ENCODE measurements at places on chromosomes 11 and 22.

GRCh38 chr11:75275581-75275980 is 35.0 kb downstream of the TPBGL start:
- peak; percentile 53 for DNase-seq

DNA sequence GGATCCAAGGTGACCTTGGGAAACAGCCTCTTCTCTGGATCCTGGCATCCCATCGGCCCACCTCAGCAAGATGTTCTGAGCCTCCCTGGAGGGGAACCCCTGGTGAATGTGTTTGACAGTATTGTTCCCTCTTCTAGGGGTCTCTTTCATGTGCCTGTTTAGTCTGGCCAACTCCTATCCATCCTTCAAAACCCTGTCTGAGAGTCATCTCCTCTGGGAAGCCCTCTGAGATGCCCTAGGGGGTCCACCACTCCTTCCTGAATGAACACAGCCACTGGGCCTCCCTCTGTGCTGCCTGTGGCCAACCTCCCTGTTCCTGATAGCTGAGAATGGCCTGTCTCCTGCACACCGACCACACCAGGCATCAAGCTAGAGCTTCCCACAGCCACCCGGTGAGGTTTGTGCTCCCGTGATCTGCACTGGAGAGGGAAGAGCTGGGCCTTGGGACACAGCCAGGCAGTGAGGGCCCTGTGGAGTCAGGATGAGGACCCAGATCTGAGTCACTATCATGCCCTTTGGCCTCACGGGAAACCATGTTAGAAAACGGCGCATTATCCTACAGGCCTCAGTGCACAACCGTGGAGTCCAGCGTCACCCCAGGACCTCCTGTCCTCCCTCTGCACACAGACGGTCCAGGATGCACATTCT is 8.8 kb downstream of the WNT7B start:
- no peak for DNase-seq

DNA sequence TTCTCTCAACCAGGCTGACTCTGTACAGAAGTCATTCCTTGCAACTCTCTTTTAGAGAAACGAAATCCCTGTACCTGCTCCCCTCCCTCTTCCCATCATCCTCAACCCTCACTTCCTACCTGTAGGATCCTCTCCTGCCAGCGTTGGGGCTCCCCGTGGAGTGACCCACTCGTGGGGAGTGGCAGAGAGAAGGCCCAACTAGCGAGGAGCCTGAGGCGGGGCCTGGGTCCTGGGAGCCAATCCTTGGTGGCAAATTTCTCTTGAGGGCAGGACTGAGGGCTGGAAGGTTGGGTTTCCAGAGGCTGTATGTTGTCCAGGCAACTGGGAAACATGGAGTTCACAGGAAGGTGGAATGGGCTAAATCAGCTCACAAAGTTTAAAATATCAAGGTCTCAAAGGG is 10.4 kb downstream of the NHERF4 start:
- no peak for DNase-seq

- no peak for DNase-seq
Observed at GRCh38 chr22:46043339-46043738, 66.4 kb upstream of the WNT7B start.

GRCh38 chr22:41524251-41524661 is 20.0 kb downstream of the POLR3H start:
- no peak for DNase-seq

- DNase-seq = no peak
Observed at GRCh38 chr11:15500643-15501042, 385.9 kb downstream of the INSC start.

DNA sequence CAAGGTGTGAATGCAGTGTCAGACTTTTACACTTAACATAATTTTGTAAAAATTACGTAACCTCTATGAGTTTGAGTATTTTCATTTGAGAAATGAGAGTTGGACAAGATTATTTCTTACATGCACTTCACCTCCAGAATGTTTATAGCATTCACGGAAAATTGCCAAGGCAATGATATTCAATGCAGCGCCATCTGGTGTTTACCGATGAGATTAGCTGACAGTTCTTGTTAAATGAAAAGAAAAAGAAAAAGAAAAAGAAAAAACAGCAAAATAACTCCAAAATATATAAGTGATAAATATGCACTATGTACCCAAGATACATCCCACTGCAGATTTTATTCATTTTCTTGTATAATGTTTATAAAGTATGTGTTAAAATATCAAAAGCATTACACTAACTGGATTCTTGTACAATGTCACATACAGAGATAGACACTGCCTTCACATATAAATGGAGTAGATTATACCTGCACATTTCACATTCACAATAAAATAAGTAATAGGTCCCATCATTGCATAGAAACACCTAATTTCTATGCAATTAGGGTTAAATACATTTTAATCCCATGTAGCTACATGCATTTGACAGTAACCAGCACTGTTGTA is 976.3 kb upstream of the FAT3 start:
- no peak for DNase-seq

- DNase-seq = peak; percentile 51
Observed at GRCh38 chr22:25048659-25049647, 96.4 kb downstream of the KIAA1671 start.

- DNase-seq = no peak
Observed at GRCh38 chr11:11565636-11566035, 56.2 kb downstream of the GALNT18 start.

GRCh38 chr22:45775062-45775461 is 103.4 kb downstream of the ATXN10 start:
- no peak for DNase-seq

DNA sequence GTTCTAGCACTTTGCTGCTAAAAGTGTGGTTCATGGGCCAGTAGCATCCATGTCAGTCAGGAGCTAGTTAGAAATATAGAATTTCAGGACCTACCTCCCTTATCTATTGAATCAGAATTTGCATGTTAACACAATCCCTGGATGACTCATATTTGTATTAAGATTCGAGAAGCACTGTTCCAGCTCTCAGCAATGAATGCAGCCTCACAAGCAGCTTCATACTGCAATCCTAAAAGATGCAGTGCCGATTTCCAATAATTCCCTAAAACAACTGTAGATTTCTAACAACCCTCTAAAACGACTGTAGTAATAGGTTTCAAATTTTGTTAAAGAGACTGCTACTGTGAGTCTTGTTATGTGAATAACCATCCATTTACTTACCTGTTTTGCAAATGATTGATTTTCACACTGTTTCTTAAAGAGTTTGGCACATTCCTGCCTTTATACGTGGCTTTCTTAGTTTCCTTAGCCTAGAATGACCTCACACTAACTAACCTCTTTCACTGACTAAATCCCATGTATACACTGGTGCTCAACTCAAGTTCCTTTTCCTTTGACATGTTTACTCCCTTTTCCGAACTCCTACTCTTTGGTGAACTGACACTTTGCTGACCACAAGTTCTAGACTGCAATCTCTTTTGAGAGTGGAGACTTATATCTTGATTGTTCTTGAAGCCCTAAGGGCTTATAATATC is 511.8 kb downstream of the METTL15 start:
- no peak for DNase-seq

GRCh38 chr11:32432565-32432964 is 2.8 kb downstream of the WT1 start:
- DNase-seq = no peak

- no peak for DNase-seq
Observed at GRCh38 chr11:68518191-68518590, 57.6 kb downstream of the PPP6R3 start.

DNA sequence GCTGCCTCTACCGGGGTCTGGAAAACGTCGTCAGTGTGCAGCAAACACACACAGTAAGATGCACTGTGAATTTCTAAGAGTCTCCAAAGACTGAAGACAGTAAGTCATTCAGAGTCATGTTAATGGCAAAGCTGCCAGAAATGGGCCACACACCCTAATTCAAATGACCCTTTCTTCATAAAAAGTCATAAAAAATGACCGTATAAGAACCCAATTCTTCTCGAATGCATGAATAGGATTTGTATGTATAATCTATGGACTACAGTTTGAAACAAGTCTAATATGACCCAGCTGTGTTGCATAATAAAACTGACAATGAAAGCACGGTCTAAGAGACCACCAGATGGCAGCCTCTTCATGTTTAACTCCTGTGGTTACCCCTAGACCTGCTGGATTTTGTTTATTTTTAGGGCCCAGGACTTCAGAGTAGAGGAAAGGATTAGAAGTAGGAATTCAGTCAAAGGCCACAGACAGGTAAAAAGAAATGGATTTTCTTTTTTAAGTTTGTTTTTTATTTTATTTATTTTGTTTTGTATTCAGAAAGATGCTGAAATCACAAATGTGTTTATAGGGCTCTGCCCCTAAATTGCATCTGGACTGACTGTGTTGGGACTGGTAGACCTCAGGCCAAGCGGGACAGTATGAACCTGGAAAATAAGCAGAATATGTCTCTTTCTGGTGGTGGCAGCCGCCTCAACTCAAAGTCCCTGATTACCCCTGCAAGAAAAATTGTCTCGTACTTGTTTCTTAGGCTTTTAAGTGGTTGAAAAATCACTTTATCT is 32.1 kb upstream of the SLC5A12 start:
- DNase-seq = no peak

DNA sequence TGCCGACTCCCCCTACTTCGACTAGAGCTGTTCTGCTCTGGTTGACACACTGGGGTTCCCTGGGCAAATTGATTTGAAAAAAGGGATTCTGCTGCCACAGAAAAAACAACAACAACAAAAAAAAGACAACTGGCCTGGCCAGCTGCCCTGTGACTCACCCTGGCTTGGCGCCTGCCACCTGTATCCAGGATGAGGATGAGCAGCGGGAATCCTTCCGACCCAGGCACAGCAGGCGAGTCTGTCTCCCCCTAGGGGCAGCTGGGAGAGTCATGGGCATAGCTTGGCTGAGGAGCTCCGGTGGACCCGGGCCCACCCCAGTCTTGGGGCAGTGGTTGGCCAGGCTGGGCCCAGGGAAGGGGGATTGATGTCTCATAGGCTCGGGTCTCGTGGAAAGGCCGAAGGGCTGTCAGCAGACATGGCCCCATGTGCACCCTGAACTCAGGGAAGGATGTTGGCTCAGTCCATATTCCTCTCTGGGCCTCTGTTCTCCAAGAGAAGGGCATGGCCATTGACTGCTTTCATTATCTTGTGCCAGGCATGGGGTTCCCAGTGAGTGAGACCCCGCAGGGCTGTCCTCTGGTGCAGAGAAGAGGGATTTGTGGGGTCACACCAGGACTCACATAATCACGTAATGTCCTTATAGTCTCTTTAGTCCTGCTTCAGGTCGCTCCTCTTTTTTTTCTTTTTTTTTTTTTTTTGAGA is 10.4 kb upstream of the SUN2 start:
- DNase-seq = no peak

DNA sequence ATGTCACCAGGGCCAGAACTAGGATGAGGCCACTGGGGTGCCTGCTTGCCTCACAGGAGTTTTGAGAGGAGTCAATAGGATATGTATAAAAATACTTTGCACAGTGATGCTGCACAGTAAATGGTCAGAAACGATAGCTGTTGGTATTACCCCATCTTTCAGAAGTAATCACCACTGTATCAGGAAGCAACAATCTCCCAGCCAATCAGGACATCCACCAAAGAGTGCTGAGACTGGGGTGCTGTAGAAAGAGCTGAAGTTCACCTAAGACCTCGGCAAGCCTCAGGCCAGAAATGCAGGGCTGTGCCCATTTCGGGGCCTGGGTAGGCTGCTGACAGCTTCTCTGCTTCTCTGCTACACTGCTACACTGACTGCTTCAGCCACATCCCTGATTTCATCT is 17.4 kb downstream of the LMO2 start:
- no peak for DNase-seq

- no peak for DNase-seq
Observed at GRCh38 chr11:119024430-119025098, 6.0 kb downstream of the TRAPPC4 start.

DNA sequence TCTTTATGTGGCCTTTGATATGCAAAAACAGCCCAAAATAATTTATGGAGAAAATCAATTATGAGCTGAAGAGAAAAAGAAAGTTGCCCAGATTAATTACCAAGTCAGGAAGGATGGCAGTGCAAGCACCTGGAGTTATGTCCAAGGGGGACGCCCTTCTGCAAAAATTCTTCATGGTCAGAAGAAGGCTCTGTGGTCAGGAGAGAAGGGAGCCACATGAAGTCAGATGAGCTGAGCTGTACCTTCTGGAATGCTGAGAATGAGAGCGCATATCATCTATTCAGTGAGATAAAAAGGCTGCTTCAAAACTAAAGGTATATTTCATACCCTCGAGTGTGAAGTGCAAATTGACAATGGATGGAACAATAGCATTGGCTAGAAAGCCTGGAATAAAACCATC is 607.4 kb downstream of the NTM start:
- DNase-seq = no peak

GRCh38 chr22:26554956-26555355 is 35.0 kb downstream of the TPST2 start:
- DNase-seq = no peak

DNA sequence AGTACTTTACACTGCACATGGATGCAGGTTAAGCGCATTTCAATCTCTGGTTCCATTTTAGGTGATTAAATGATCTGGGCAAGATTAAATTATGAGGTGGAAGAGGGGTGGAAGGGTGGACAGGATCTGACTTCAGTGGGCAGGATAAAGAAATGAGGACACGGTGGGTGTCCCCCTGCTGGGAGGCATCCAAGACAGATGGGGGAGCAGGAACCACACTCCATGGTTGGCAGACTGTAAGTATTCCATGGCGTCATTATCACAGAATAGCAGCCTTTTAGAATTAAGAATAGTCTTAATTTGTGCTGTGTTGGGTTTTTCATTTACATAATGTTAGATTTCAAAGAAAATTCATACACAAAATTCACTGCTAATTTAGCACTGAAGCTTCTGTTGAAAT is 7.6 kb upstream of the SORL1 start:
- DNase-seq = no peak

- DNase-seq = no peak
Observed at GRCh38 chr11:57430952-57431351, 4.0 kb upstream of the SLC43A3 start.

DNA sequence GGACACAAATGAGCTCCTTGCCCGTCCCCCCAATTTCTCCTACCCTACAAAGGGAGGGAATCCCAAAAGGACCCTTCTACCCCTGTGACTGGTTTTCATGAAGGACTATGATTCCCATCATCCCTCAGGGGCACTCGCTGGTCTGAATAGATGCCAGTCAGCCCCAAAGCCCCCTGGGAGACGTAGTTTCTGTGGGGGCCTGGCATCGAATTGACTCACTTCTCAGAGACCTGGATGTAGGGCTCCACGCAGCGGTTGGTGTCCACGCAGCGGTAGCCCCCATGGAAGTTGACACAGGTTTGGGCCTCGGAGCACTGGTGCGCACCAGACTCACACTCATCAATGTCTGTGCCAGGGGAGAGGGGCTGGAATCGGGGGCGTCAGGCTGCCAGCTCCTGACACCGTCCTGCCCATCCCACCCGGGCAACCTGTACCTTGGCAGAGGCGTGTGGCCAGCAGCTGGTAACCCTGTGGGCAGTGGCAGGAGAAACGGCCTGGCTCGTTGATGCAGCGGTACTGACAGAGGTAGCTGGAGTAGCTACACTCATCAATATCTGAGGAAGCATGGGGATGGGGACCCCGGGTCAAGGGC is 4.4 kb downstream of the EFEMP2 start:
- DNase-seq = no peak
